ENCODE measurements at places on chromosomes 3 and 15.

- no peak for DNase-seq
These were observed 357.0 kb upstream of the ICE2 start for GRCh38 chr15:60835974-60836373.

DNA sequence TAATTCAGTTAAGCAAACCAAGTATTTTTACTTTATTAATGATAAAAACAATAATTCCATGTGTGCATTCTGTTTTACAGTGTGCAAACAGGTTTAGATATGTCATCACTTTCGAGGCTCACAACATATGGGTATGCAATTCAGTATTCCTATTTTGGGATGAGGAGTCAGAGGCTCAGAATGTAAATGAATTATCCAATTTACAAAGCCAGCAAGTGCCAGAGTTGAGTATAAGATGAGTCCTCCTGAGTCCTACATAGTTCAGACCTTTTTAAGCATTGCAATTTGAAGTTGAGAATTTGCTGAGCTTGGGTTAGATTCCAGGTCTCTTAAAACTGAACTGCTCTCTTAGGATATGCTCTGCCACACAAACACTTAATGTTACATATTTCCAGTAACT, 424.2 kb upstream of the ROBO2 start:
- no peak for DNase-seq

DNA sequence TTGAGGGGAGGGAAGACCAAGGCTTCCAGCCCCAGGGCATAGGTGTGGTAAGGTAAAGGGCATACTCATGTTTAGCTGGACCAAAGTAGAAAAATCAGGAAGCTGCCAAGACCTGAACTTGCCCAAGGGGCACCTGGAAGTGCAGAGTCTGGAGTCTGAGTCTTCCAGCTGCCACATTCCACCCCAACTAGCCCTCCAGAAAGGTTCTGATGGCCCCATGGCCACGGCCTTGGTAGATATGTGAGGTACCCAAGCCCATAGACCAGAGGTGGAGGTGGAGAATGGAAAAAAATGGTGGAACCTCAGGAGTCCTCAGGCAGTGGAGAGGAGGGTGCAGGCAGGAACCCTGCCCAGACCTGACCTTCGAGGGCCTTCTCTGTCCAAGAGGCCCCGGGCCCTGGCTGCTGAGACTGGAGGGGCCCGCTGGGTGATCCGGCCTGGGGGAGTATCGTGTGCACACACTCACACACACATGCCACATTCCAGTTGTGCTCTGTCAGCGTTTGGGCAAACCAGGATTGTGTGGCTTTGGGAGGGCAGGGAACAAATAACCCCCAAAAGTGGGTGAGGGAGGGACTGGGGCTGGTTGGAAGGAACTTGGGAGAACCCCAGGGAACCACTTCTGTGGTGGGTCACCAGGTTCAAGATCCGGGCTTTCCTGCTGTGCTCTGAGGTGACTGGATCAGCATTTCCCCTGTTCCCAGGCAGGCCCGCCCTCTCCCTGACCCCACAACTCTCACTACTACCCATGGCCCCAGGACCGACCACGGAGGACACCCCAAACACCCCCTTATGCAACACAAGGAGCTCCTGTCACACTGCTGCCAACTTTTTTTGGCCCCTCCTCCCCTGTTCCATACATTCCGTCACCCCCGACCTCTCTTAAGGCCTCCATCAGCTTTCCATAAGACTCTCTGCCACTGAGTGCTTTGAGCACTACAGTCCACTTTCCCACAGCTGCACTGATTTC, 11.6 kb downstream of the MYL3 start:
- no peak for DNase-seq

DNA sequence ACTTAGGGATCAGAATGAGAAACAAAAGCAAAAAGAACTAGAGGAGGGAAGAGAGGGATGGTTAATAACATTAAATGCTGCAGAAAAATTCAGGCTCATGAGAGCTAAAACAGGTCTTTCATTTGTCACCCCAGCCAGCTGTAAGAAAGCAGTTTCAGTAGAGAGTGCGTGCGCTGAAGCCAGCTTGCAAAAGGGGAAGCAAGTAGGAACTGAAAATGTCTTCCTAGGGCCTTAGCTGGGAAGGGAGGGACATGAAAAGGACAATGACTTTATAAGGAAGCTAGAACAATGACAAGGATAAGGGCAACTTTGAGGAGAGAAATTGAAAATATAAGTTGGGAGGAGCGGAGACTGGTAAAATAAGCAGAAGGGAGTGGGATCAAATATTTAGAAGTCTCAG, 3.1 kb downstream of the CIAO2A start:
- no peak for DNase-seq

DNA sequence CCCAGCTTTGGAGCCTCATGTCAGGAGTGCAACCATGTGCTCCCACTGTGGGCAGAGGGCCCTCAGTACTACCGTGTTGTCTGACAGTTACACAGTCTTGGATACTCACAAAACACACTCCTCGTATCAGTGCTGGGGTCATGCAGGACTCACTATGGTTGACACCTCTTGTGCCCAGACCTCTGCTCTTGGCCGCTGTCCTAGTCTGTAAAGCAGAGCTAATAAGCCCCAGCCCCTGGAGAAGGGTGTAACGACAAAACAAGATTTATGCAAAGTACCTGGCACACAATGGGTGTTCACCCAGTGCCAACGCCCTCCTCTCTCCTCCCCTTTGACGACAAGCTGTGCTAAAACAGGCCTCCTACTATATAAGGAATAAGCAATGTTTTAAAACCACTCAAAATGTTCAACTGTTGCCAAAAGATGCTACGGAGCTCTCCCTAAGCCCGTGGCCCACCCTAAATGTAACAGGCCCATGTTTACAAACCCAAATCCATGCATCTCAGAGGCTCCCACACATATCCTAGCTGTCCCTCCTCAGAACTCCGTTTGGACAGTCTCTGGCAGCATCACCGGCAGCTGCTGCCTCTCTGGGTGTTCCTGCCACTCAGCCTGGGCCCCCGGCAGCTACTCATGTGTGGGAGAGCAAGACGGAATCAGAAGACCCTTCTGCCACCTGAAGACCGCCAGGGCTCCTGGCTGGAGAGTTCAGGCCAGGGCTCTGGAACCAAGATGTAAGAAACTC, 65.8 kb downstream of the MRPL46 start:
- no peak for DNase-seq

DNA sequence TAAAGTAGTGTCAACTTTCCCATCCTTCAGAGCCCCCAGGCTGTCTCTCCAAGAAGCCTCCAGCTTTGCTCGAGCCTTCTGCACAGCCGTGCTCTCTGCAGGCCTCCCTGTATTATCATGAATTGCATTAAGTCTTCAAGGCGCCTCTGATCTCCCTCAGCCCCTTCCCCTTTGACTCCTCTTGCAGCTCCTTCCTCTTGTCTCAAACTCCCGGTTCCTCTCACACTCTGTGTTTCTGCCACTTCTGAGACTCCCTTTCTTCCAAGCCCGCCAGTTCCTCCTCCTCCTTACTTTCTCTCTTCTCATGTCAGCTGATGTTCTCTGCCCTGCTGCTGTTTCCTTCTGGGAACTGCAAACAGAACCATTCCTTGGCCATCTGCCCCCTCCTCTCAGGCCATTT, 418.8 kb downstream of the EPHB1 start:
- DNase-seq: no peak

GRCh38 chr15:52301265-52301847, 5.8 kb upstream of the MYO5C start:
- DNase-seq: no peak

- no peak for DNase-seq
These were observed 34.8 kb downstream of the ZMAT3 start for GRCh38 chr3:179036626-179037300.

Measured in right kidney (tissue), 9 donors.